RWPE2 (cell line): ENCODE measurements at places on chromosomes 7 and 10.

DNA sequence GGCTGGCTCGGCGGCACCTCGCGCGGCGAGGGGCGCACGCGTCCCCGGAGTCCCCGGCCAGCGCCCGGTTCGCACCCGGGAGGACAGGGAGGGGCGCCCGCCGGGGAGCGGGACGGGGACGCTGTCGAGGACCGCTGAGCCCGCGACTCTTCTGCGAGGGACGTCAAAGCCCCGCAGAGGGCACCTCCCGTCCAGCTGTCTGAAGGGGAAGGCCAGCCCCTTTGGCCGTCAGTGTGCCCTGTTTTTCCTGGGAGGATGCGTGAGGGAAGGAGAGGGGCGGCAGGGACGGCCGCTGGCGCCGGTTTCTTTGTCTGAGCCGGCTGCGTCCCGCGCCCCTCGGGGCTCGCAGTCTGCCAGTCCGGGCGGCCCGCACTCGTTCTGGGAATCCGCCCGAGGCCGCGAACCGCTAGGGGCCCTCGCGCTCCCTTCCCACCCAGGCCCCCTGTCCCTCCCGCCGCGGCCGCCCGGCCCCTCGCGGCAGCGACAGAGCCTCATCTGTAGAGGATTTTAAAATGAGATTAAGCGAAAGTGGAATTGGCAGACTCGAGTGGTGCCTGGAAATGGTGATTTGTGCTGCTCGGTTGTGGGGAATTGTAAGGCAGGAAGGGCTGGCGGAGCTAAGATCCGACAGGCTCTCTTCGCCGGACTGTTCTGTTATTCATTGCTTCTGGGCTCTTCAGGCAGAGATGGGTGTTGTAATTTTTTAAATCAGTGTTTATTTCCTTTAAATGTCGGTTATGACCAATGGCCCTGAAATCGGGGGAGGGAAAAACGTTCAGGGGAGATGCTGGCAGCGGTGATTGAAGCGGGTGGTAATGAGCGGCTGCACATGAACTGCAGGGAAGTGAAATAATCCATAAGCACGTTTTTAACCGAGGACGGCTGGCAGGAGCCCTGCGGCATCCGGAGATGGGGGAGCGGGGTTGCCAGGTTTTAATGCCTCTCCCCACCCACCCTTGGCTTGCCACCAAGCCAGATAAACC lies 618 bp upstream of the RELN start:
- DNase-seq = no peak

- no peak for DNase-seq
Measured at GRCh38 chr7:96979551-96980276, 25.6 kb upstream of the DLX6 start.

- DNase-seq = no peak
Measured at GRCh38 chr7:27065709-27066108, 30.1 kb downstream of the HOXA1 start.

DNA sequence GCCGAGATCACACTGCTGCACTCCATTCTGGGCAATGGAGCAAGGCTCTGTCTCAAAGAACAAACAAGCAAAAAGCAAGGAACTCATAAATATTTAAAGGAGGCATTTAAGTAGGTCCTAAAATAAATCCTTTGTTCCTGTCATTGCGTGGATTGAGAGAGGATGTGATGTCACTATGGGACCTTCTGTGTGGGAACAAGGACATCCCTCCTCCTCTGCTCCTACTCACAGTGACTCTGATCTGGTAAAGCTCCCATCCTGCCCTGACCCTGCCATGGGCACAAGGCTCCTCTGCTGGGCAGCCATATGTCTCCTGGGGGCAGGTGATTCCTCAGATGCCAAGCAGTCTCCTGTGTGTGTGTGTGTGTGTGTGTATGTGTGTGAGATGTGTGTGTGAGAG lies 74.1 kb upstream of the PRSS58 start:
- DNase-seq = no peak

DNA sequence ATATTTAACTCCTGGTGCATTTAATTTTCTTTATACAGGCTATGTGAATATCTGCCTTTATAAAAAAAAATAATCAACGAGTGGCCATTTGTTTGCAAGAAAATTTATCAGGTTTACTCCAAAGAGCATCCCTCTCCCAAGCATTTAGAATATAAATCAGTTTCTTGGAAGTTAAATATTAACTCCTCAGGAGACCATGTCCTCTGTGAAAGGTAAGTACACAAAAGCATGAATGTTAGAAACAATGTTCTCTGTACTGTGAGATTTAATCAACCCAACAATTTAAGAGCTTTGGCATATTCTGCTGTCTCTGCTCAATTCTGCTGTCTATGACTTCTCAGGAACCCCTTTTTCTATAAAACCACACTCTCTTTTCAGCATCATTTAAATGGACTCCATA lies 119.3 kb upstream of the LAMB4 start:
- DNase-seq = no peak

- no peak for DNase-seq
Measured at GRCh38 chr10:89566992-89567391, 31.6 kb upstream of the SLC16A12 start.

GRCh38 chr10:50361946-50362345 lies 110.6 kb upstream of the ASAH2 start:
- DNase-seq = no peak

GRCh38 chr7:122300211-122300932 lies 4.2 kb downstream of the FEZF1 start:
- DNase-seq = no peak

DNA sequence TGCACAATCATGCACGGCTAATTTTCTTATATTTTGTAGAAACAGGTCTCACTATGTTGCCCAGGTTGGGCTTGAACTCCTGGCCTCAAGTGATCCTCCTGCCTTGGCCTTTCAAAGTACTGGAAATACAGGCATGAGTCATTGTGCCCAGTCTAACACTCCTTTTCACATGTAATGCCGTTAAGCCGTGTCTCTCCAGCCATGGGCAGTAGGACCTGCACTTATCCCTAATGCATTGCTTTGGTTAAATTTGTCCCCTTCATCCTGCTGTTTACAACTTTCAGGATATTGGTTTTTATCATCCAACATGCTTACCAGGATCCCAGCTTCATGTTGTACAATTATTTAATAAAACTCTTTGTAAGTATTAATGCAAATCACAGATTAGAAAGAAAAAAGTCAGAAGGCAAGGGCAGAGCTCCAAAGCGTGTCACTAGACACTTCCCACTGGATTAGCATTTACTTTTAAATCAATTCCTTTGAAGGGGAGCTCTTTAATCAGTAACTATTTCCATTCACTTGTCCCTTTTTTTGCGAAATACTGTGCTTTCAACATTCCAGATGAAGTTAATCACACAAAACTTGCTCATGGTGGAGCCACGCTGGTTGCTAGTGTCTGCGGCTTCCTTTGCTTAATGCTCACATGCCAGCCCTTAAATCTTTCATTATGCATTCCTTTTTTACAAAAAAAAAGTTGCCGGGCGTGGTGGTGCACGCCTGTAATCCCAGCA lies 256.0 kb upstream of the AUTS2 start:
- DNase-seq = no peak
